ENCODE measurements at places on chromosomes 7 and 10. TPM values are rescaled to one million over a fixed set of nuclear protein-coding genes. Genes with fewer than 3 reads are reported as not detected.

Gene TFR2
- total RNA-seq, result 0.25 TPM

DNA sequence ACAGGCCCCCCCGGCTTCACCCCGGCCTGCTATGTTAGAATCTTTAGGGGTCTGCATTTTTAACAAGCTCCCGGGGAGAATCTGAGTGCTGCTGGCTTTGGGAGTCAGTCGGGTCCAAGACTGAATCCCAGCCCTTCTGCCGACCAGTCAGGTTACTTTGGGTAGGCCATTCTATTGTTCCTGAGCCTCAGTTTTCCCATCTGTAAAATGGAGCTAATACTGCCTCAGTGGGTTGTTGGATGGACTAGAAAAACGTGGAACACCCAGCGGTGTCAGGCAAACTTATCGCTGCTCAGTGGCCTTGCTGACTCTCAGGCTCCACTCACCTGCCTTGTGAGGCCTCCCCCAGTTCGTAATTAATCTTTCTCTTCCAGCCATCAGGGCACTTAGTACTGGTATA, 11.7 kb downstream of the TBATA start:
- no peak overlapping the region for H3K4me3 ChIP-seq
- DNase-seq, result no peak
- H3K4me1 ChIP-seq, result no peaks in the 10 kb centered on the region
- no peak overlapping the region for H3K27ac ChIP-seq

DNA sequence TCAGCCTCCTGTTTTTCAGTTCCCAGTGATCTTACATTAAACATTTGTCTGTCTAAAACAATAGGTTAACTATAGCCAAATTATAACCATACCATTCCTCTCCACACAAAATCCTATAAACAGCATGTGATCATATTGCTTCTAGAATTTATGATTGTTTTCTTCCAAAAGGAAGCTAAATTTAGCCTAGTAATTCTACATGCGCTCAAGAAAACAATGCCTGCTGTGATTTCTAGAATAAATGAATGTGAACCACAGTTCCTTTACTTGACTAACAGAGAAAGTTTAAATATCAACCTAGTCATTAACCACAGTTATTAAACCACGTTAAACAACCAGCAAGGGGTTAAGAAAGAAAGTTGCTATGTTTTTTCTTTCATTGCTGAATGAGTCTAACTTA, 26.4 kb downstream of the MET start:
- no peak overlapping the region for H3K27ac ChIP-seq
- no peak overlapping the region for H3K4me3 ChIP-seq
- DNase-seq, result no peak
- no peaks in the 10 kb centered on the region for H3K27me3 ChIP-seq

DNA sequence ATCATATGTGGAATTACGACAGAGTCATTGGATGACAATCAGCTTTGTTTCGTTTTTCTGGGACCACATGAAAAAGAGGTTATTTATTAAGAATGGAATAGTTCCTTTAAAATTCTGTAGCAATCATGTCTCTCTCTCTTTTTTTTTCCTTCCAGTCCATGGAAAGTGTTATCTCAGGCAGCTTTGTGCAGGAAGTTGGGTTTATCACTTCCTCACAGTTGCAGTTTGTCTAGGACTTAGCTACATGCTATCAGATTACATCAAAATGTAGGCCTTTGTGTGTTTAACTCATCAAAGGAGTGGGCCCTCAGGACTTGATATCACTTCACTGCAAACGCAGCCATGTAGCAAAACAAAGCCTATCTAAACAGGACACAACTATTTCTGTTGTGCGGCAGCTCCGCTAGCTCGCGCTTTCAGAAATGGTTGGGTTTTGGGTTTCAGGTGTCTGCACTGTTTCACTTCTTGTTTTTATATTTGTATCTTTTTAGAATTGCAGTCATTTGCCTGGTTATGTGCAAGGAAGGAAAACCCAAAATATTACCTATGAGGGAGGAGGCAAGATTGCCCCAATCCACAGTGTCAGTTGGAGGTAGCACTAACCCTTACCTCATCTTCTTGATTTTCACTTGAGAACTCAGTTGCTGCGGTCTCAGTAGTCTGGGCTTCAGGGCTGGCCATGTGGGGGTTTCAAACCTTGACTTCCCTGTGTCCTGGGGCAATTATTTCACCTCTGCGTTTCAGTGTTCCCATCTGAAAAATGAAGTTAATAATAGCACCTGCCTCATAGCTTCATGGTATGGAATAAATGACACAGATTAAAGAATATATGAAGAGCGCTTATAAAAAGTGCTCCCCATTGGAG, 66.7 kb downstream of the HHEX start:
- H3K36me3 ChIP-seq, result no peaks in the 10 kb centered on the region
- H3K4me3 ChIP-seq, result peak overlapping the region; percentile 32
- H3K27ac ChIP-seq, result peak overlapping the region; percentile 81
- no peak for DNase-seq
- no peaks in the 10 kb centered on the region for H3K27me3 ChIP-seq

DNA sequence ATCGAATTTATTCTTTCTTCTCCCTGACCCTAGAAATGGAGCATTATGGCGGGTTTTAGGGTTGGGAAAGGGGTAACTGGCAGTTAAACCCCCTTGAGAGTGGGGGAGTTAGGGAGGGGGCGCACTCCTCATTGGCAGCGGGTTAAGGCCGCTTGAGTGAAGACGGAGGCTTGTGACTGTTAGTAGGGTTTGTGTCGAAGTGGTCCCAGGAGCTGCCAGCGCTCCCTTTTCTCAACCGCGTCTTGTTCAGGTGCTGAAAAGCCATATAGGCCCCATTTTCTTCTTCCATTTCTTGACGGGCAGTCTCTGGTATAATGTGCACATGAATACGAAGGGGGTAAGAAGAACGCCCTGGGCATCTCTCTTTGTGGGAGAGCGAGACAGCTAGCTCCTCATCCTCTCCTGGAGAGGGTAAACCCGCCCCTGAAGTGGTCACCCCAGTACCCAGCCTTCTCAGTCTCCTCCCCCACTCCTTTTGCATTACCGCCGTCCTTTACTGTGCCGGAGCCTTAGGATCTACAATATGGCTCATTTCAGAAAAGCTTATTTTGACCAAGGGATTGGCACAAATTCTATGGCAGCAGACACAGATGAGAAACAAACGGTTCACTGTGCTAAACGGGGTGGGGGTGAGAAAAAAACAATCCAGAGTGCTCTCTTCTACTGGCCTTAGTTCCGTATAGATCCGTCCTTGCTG, 836 bp downstream of the KMT2E start:
- H3K4me1 ChIP-seq, result peaks cover 72% of the 10 kb centered on the region
- DNase-seq, result no peak
- H3K4me3 ChIP-seq, result peak overlapping the region; percentile 75
- H3K27me3 ChIP-seq, result no peaks in the 10 kb centered on the region
- H3K27ac ChIP-seq, result peak overlapping the region; percentile 100

DNA sequence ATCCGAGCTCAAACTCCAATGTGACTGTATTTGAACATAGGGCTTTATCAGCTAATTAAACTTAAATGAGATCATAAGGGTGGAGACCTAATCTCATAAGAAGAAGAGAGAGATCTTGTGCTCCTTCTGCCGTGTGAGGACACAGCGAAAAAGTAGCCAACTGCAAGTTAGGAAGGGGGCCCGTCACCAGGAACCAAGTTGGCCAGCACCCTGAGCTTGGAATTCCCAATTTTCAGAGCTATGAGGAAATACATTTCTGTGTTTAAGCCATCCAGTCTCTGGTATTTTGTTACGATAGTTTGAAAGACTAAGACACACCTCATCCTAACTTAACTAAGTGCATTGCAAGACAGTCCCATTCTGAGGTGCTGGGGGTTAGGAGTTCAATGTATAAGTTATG, 14.1 kb upstream of the WDR86 start:
- no peaks in the 10 kb centered on the region for H3K36me3 ChIP-seq
- no peak overlapping the region for H3K27ac ChIP-seq
- H3K4me3 ChIP-seq, result no peak overlapping the region
- no peak for DNase-seq
- H3K27me3 ChIP-seq, result peaks cover 11% of the 10 kb centered on the region
- peaks cover 5% of the 10 kb centered on the region for H3K4me1 ChIP-seq

DNA sequence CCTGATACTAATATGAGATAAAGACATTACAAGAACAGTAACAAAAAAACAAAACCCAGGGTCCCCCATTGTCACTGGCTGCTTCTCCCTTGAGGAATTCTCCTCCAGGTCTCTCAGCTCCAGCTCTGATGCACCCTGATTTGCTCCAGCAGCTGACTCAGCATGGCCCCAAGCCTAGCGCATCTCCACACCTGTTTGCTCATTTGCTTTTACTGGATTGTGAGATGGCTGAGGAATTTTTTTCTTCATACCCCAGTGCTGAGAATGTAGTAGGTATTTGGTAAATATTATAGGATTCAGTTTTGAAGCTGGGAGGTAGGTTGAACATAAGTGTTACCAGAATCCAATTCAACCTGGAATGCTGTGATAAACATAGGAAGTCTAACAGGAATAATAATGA, 171.9 kb downstream of the PKD1L1 start:
- H3K27ac ChIP-seq, result no peak overlapping the region
- H3K4me3 ChIP-seq, result no peak overlapping the region
- no peak for DNase-seq
- H3K4me1 ChIP-seq, result no peaks in the 10 kb centered on the region
- no peaks in the 10 kb centered on the region for H3K27me3 ChIP-seq

DNA sequence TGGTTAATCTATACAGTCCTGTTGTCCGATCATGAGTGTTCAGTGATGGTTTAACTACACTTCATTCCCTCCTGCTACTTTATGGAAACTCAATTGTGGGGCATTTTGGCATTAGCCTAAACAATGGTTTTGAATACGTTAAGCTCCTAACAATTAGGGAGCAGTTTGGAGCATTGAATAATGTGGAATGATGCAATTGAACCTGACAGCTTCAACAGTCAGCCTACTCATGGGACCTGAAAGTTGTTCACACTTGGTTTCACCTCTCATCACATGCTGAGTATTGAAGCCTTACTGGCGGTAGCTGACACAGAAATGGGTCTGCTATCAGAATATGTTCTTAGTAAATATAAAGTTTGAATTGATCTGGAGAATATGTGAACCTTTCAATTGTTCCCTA, 186.1 kb downstream of the MLLT10 start:
- peaks cover 28% of the 10 kb centered on the region for H3K4me1 ChIP-seq
- H3K27ac ChIP-seq, result no peak overlapping the region
- no peak overlapping the region for H3K4me3 ChIP-seq
- H3K36me3 ChIP-seq, result peaks cover 3% of the 10 kb centered on the region
- no peaks in the 10 kb centered on the region for H3K27me3 ChIP-seq

Gene DYNC1I1
- total RNA-seq, result 38.8 TPM

GRCh38 chr7:17580856-17581255, 282.4 kb downstream of the AHR start:
- no peaks in the 10 kb centered on the region for H3K27me3 ChIP-seq
- no peaks in the 10 kb centered on the region for H3K4me1 ChIP-seq
- DNase-seq, result no peak
- no peaks in the 10 kb centered on the region for H3K36me3 ChIP-seq
- H3K4me3 ChIP-seq, result no peak overlapping the region

Gene AZGP1
- total RNA-seq, result 85.5 TPM

Gene MSMB
- total RNA-seq, result not detected

DNA sequence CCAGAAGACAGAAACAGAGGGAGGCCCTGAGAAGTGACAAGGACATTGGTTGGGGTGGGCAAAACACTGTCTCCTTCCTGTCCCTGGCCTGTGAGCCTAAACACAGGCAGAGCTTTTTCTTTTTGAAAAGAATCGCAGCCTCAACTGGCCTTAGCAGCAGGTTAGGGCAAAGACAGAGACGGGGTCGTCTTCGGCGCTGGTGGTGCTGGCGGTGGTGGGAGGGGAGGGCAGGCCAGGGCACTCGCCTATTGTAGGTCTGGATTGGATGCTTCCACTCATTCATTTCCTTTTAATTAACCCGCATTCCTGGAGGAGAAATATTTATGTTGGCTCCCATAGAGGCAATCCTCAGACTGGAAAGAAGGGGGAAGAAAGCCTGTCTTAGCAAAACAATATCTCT, 22.6 kb downstream of the WNT8B start:
- peaks cover 16% of the 10 kb centered on the region for H3K4me1 ChIP-seq
- H3K27me3 ChIP-seq, result peaks cover 16% of the 10 kb centered on the region
- H3K36me3 ChIP-seq, result peaks cover 54% of the 10 kb centered on the region
- no peak overlapping the region for H3K27ac ChIP-seq

DNA sequence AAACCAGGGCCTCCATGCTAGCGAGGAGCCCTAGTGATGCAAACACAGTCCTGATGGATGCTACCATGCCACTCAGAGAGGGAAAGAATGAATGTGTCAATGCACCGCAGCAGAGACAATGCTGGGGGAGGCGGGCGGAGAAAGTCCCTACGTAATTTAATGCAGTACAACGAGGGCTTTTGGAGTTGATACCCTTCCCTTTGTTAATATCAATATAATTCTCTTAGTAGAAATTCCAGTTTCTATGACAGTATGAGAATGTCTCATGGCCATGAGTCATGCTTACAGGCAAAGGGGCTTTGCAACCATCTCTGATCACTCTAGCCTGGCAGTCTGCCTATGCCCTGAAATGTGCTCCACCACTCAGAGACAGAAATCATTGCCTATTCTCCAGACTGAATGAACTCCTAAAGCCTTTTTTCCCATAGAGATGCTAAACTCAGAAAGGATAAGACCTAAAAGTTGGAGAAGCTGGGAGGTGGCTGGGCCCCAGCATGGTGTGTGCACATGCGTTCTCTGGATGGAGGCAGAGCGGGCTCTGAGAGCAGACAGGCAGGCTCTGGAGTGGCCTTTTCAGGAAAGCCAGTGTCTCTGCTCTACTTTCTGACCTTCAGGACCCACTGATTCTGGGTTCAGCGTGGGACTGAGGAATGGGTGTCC, 20.3 kb upstream of the GIMAP2 start:
- no peak overlapping the region for H3K27ac ChIP-seq
- H3K4me1 ChIP-seq, result no peaks in the 10 kb centered on the region
- H3K36me3 ChIP-seq, result no peaks in the 10 kb centered on the region
- H3K27me3 ChIP-seq, result no peaks in the 10 kb centered on the region

GRCh38 chr7:69992938-69993337, 394.7 kb downstream of the AUTS2 start:
- no peaks in the 10 kb centered on the region for H3K36me3 ChIP-seq
- no peak for DNase-seq
- H3K27ac ChIP-seq, result no peak overlapping the region
- no peaks in the 10 kb centered on the region for H3K27me3 ChIP-seq
- H3K4me3 ChIP-seq, result no peak overlapping the region

GRCh38 chr7:133941496-133941895, 185.6 kb upstream of the LRGUK start:
- no peak for DNase-seq
- H3K4me1 ChIP-seq, result no peaks in the 10 kb centered on the region
- peaks cover 22% of the 10 kb centered on the region for H3K36me3 ChIP-seq
- H3K27me3 ChIP-seq, result no peaks in the 10 kb centered on the region

DNA sequence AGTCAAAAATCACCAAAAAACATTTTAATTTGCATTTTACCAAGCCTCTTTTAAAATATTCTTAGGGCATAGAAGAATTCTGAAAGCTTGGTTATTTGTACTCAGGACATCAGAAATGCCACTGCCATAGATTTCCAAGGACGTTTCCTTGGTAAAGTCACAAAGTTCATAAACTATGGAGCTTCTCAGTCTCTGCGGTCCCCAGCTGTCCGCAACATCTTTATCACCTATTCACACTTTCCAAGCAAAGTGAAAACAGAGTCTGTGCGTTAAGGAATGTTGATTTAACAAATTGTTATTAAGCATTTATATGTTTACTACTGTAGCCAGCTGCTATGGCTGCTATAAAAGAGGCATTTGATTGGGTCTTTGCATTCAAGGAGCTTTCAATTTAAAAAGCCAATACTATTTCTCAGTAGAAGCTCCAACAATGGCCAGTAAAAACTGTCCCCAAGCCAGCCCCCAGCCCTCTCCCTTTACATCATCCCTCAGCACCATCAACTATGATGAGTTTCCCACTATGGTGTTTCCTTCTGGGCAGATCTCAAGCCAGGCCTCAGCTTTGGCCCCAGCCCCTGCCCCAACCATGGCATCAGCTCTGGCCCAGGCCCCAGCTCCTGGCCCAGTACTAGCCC, 36.8 kb downstream of the CADPS2 start:
- peaks cover 5% of the 10 kb centered on the region for H3K36me3 ChIP-seq
- no peak for DNase-seq
- no peaks in the 10 kb centered on the region for H3K27me3 ChIP-seq
- no peak overlapping the region for H3K4me3 ChIP-seq
- peaks cover 41% of the 10 kb centered on the region for H3K4me1 ChIP-seq
- peak overlapping the region; percentile 70 for H3K27ac ChIP-seq
